H9 (cell line): ENCODE measurements at places on chromosomes 5 and 9. TPM values are rescaled to one million over a fixed set of nuclear protein-coding genes. Genes with fewer than 3 reads are reported as not detected.
A peak's percentile ranks its signal among the peaks of the same experiment; 100 is the strongest.

- no peak overlapping the region for H3K4me3 ChIP-seq
- H3K4me1 ChIP-seq = no peaks in the 10 kb centered on the region
Measured at GRCh38 chr5:57805732-57806131, 323.1 kb upstream of the ACTBL2 start.

GRCh38 chr5:169571355-169571754 is 12.2 kb upstream of the SPDL1 start:
- H3K4me3 ChIP-seq = no peak overlapping the region
- no peaks in the 10 kb centered on the region for H3K36me3 ChIP-seq
- 0 out of 2 replicates have a peak, but pooled peaks cover 2% of the 10 kb centered on the region for H3K4me1 ChIP-seq
- H3K27ac ChIP-seq = no peak overlapping the region
- no peak for DNase-seq
- no peaks in the 10 kb centered on the region for H3K27me3 ChIP-seq

The NR6A1 gene
- 98.9 and 99.3 TPM in 2 replicates for total RNA-seq

DNA sequence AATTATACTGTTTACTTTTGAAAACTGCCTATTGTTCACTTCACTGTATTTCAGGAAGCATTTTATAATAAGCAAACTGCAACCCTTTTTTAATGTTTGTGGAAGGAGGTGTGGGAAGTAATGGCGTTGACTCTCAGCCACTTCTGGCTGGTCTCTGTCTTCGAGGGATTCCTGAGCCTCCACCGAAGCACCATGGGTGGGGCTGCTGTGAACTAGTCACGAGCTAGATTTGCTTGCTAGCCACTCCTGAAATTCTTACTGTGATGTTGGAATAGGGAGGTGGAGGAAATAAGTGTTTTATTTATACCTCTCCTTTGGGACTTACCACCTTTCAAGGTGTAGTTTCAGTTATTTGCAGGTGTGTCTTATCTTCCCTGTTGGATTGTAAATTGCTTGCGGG is 26.8 kb downstream of the PIP5K1B start:
- no peak for DNase-seq
- peaks cover 7% of the 10 kb centered on the region; the same call in 1 of the 2 replicates for H3K4me1 ChIP-seq
- no peak overlapping the region for H3K4me3 ChIP-seq
- H3K36me3 ChIP-seq = no peaks in the 10 kb centered on the region

DNA sequence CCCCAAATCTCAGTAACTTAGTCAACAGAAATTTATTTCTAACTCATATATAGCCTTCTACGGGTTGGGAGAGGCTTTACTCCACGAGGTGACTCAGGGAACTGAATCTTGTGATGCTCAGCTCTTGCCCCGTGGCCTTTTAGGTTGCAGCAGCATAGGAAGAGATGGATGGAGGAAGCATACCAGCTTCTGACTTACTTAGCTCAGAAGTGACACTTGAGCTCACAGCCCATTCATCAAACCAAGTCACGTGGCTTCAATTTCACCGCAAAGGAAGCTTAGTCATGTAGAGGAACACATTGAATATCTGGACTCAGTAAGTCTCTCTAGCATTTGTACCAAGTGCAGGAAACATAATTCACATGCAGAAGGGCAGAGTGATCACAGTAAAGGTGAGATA is 124.1 kb upstream of the KCNN2 start:
- no peak for DNase-seq
- no peak overlapping the region for H3K27ac ChIP-seq
- H3K4me1 ChIP-seq = no peaks in the 10 kb centered on the region
- no peaks in the 10 kb centered on the region for H3K36me3 ChIP-seq
- H3K4me3 ChIP-seq = no peak overlapping the region

- H3K27ac ChIP-seq = no peak overlapping the region
- no peaks in the 10 kb centered on the region for H3K27me3 ChIP-seq
- no peak overlapping the region for H3K4me3 ChIP-seq
Measured at GRCh38 chr5:68329554-68330255, 114.1 kb downstream of the PIK3R1 start.

GRCh38 chr5:133790898-133791297 is 177.5 kb downstream of the C5orf15 start:
- no peak overlapping the region for H3K27ac ChIP-seq
- DNase-seq = peak; percentile 22
- no peaks in the 10 kb centered on the region for H3K36me3 ChIP-seq
- peaks cover 5% of the 10 kb centered on the region; the same call in 1 of the 2 replicates for H3K4me1 ChIP-seq

DNA sequence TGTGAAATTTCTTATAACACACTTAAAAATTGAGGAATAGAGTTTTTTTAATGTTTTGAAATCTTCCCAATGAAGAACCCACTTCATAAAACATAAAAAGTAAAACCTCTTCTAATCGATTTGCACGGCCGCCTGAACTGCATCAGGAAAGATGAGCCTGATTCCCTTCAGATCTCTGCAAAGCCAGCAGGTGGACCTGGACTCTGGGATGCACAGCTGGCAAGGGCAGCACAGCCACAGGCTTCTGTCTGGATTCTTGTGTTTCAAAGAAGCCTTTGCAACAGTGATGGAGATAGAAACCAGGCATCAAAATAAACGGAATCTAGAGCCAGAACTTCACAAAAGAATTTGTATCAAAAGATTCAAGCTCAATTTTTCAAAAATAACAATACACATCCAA is 36.0 kb upstream of the SPATA31C2 start:
- no peak overlapping the region for H3K27ac ChIP-seq
- H3K27me3 ChIP-seq = no peaks in the 10 kb centered on the region
- no peaks in the 10 kb centered on the region for H3K4me1 ChIP-seq

- H3K4me1 ChIP-seq = no peaks in the 10 kb centered on the region
Measured at GRCh38 chr5:15420201-15420600, 79.8 kb upstream of the FBXL7 start.

GRCh38 chr9:5566054-5566618 is 55.8 kb downstream of the PDCD1LG2 start:
- DNase-seq = no peak
- no peaks in the 10 kb centered on the region for H3K4me1 ChIP-seq
- no peak overlapping the region for H3K27ac ChIP-seq

GRCh38 chr9:76916231-76916630 is 10.3 kb upstream of the PRUNE2 start:
- peaks cover 4% of the 10 kb centered on the region; the same call in 1 of the 2 replicates for H3K4me1 ChIP-seq
- H3K36me3 ChIP-seq = no peaks in the 10 kb centered on the region
- no peaks in the 10 kb centered on the region for H3K27me3 ChIP-seq
- no peak overlapping the region for H3K27ac ChIP-seq

The MYOZ3 gene
- total RNA-seq = 15.8 and 18.1 TPM in 2 replicates
